ENCODE measurements at places on chromosomes 12 and 14.
A peak's percentile ranks its signal among the peaks of the same experiment; 100 is the strongest.

- no peak for DNase-seq
Observed at GRCh38 chr12:113467502-113468364, 3.9 kb downstream of the LHX5 start.

DNA sequence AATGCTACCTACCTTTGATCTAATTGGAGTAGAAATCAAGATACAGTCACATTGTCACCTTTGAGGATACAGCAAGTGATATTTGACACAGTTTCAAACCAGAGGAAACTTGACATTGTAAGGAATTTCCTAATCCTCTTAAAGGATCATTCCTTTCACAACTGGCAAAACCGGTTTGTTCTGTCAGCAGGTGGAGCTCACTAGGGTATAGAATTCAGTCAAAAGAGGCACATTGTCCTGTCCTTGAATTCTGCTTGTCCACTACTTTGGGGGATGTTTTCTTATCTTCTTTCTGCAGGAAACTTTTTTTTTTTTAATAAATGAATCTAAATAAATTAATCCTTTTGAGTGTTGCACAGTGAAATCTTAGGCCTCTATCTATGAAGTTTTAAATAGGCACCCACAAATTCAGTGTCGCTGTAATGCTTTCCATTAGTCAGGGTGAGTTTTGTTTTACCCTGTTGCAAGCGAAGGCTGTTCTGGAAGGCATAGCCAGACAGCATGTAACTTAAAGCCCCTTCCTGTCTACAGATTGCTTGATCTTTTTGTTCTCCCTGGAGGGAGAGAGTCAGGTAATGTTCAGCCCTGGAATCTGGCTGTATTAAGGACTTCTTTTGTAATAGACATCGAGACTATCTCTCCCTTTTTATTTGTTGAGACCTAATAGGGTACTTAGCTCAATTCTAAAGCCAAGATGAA, 285.0 kb upstream of the RGS6 start:
- DNase-seq = no peak

GRCh38 chr12:9943240-9943639, 11.1 kb upstream of the CLEC2A start:
- DNase-seq = no peak

GRCh38 chr14:68473794-68474193, 319.1 kb downstream of the ZFP36L1 start:
- DNase-seq = no peak

- no peak for DNase-seq
Observed at GRCh38 chr12:19026034-19026433, 103.5 kb upstream of the PLEKHA5 start.

DNA sequence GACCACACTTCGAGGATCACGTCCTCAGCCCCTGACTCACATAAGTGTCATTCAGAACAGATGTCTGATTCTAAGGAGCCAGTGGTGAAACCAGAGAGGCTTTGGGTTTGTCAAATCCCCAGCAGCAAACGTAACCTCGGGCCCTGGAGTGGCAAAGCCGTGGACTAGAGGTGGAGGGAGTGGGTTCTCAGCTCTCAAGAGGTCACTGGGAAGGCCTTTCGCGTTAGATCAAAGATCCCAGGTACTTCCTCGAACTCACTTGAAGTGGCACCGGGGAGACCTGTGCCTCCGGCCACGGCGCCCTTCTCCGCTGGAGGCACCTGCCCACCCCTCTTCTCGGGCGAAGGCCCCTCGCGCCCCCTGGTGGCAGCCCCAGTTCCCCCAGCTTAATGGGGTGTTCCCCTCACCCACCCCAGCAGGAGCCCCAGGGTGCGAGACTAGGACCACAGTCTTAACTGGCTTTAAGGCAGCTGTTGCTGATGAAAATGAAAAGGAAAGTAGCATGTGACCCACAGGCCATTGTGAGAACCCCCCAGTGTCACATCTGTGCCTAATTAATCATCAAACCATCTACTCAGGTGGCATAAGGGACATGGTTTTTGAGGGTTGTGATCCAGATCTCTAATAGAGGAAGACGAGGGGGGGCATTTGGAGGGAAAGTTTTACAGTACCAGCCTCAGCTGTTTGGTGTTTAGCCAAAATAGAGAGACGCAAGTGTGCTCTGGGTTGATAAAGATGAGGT, 672 bp upstream of the ESR2 start:
- DNase-seq = peak; percentile 70

GRCh38 chr14:95761436-95761835, 47.5 kb upstream of the TCL1A start:
- no peak for DNase-seq
